ENCODE measurements at places on chromosomes 4 and X.

GRCh38 chr4:31086756-31087330 is 366.7 kb downstream of the PCDH7 start:
- no peak overlapping the region for H3K27ac ChIP-seq
- no peak overlapping the region for H3K4me3 ChIP-seq
- no peaks in the 10 kb centered on the region for H3K36me3 ChIP-seq

GRCh38 chrX:86887341-86887740 is 630.3 kb upstream of the KLHL4 start:
- no peak overlapping the region for H3K4me3 ChIP-seq
- no peak overlapping the region for H3K27ac ChIP-seq
- no peaks in the 10 kb centered on the region for H3K36me3 ChIP-seq
- H3K4me1 ChIP-seq: no peaks in the 10 kb centered on the region

DNA sequence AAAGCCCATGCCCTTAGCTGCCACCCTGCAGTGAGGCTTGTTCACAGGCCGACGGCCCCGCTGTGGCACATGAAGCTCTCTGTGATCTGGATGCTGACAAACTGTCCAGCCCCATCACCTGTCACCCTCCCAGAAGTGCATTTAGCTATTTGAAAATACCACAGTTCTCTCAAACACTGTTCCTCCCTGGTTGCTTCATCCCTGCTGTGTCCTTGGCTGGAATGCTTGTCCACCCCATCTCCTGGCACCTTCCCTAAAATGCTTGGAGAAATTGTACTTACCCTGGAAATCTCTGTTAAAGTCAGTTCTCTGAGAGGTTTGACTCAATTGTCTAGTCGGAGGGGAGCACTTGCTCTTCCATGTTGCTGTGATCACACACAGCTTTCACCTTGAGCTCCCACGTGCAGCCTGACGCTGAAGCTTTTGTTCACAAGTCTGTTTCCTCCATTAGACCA is 10.1 kb downstream of the SYNPO2 start:
- H3K27me3 ChIP-seq: no peaks in the 10 kb centered on the region
- no peaks in the 10 kb centered on the region for H3K36me3 ChIP-seq
- H3K4me3 ChIP-seq: no peak overlapping the region
- no peak overlapping the region for H3K27ac ChIP-seq

DNA sequence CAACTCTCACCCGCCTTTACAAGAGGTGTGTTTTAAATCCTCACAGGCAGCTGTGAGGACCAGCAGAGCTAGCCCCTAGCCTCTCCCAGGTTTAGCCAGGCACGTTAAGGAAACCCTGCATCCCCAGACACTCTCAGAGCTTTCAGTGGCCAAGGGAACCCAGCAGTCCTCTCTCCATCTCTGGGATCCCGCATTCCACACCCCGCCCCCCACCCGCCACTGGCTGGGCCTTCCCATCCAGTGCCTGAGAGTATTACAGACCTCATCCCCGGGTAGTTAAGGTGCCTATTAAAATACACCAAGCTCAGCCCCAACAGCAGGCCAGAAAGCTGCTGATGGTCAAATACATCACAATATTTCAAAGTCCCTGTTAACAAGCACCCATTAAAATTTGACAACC is 256.2 kb downstream of the BCOR start:
- peaks cover 6% of the 10 kb centered on the region for H3K36me3 ChIP-seq
- H3K4me3 ChIP-seq: no peak overlapping the region
- no peak for DNase-seq
- H3K27me3 ChIP-seq: peaks cover 1% of the 10 kb centered on the region

DNA sequence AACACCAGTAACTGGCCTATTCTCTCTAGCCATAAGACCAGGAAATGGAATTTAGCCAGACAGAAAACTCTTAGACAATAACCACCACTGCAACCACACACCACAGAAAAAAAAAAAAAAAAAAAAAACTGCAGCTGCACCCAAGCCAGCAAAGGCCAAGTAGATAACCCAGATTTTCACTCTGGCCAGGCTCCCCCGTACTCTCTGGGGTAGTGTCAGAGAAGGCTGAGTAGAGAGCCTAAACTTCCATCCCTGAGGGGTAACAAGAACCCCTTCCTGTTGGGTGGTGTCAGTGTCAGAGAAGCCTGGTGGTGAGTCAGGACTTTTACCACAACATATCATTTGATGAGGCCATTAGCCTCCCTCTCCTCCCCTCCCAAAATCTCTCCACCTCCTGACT is 5.6 kb upstream of the DLG3 start:
- H3K36me3 ChIP-seq: 0 out of 2 replicates have a peak, but pooled peaks cover 2% of the 10 kb centered on the region
- no peak for DNase-seq
- no peaks in the 10 kb centered on the region for H3K27me3 ChIP-seq
- H3K4me3 ChIP-seq: no peak overlapping the region
- H3K27ac ChIP-seq: no peak overlapping the region

GRCh38 chr4:33626221-33626620 is 2618.1 kb downstream of the ARAP2 start:
- no peaks in the 10 kb centered on the region for H3K4me1 ChIP-seq
- H3K27ac ChIP-seq: no peak overlapping the region
- DNase-seq: no peak
- H3K36me3 ChIP-seq: no peaks in the 10 kb centered on the region
- no peaks in the 10 kb centered on the region for H3K27me3 ChIP-seq

DNA sequence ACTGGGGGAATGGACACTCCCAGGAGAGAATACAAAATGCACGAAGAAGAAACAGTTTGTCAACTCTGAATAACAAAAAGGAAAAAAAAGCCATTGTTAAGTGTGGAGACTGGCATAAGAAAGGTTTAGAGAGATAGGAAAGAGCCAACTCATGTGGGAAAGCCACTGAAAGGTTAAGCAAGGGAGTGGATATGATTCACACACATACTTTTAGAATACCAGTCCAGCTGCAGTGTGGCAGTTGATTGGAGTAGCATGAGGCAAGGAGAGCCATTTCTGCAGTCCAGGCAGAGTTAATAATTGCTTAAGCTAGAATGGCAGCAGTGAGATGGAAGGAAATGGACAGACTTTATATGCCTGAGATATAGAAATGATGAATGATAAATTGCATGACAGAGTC is 36.9 kb upstream of the ADAD1 start:
- no peaks in the 10 kb centered on the region for H3K27me3 ChIP-seq
- H3K27ac ChIP-seq: no peak overlapping the region
- no peaks in the 10 kb centered on the region for H3K4me1 ChIP-seq
- DNase-seq: no peak
- H3K36me3 ChIP-seq: peaks cover 3% of the 10 kb centered on the region
- H3K4me3 ChIP-seq: no peak overlapping the region

DNA sequence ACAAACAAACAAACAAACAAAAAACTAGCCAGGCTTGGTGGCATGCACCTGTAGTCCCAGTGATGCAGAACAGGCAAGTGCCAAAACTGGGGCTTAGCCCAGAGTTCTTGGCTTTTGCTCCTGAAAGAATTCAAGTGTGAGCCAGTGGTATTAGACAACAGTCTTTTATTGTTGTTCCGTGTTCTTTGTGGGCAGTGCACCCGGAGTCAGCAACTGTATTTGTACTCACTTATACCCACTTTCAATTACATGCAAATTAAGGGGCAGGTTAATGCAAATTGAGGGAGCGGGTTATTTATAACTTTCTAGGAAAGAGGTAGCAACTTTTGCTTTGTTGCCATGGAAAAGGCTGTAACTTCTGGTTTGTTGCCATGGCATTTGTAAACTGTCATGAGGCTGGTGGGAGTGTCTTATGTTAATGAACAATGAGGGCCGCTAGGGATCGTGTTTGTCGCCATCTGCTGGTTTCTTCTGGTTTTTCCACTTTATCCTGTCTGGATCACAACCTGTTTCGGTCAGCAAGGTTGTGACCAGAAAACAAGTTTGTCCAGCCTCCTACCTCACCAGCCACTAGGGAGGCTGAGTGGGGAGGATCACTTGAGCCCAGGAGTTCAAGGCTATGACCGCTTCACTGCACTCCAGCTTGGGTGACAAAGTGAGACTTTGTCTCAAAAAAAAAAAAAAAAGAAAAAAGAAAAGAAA is 88.8 kb upstream of the ESX1 start:
- peak; percentile 77 for DNase-seq
- H3K36me3 ChIP-seq: no peaks in the 10 kb centered on the region
- no peak overlapping the region for H3K4me3 ChIP-seq
- no peaks in the 10 kb centered on the region for H3K4me1 ChIP-seq
- H3K27ac ChIP-seq: no peak overlapping the region

GRCh38 chrX:13372203-13372980 is 52.5 kb upstream of the ATXN3L start:
- no peak overlapping the region for H3K27ac ChIP-seq
- no peaks in the 10 kb centered on the region for H3K36me3 ChIP-seq
- no peak overlapping the region for H3K4me3 ChIP-seq
- no peaks in the 10 kb centered on the region for H3K4me1 ChIP-seq
- H3K27me3 ChIP-seq: no peaks in the 10 kb centered on the region
- DNase-seq: no peak

DNA sequence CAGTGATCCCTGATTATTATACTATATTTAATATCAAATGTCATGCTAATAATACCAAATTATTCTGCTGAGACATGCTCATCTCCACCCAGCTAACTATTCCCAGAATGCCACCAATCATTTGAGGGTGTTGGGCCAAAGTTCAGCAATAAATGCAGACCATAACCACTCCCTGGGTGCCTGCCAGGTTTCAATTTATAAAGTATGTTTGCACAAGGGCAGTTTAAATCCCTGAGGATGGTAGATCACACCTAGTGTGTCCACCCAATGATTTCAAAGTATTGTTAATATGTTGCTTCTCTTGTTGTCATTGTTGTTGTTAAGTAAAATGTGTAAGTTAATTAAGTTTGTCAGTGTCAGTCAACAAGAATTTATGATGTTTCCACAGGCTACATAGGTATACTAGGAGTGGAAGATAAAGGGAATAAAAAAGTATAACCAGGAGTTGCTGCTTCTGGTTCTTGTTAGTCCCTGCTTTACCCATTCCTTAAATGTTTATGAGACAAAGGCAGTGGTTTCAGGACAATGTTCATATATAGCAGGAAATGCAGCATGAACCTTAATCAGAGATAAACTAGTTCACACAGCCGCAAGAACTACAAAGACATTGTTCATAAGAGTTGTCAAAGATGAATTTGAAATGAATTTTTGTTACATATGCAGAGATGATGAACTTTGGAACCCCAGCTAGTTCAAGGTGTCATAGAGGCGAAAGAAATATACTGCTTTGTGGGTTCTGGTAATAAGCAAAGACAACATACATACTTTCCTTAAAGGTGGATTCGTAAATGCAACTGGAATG is 25.5 kb downstream of the HPGD start:
- DNase-seq: no peak
- no peaks in the 10 kb centered on the region for H3K36me3 ChIP-seq
- H3K4me3 ChIP-seq: no peak overlapping the region
- H3K4me1 ChIP-seq: no peaks in the 10 kb centered on the region
- H3K27me3 ChIP-seq: no peaks in the 10 kb centered on the region

DNA sequence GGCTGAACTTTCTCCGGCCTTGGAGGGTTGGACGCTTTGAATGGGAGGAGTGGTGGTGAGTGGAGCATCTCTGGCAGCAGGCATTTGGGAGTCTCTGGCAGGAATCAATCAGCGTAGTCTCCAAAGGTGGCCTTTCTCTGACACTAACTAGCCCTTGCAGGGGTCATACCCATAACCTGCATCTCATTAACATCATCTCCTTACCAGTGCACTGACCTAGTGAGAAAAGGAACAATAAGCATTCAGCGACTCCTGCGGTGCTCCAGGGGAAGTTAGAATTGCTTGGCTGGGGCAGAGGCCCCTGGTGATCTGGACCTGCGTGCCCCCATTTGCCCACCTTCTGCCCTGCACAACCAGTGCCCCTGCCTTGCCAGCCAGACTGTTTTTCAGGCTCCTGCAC is 161.9 kb downstream of the PTTG2 start:
- no peaks in the 10 kb centered on the region for H3K27me3 ChIP-seq
- no peak overlapping the region for H3K4me3 ChIP-seq
- H3K36me3 ChIP-seq: peaks cover 41% of the 10 kb centered on the region
- peaks cover 4% of the 10 kb centered on the region for H3K4me1 ChIP-seq
- no peak overlapping the region for H3K27ac ChIP-seq
- no peak for DNase-seq

DNA sequence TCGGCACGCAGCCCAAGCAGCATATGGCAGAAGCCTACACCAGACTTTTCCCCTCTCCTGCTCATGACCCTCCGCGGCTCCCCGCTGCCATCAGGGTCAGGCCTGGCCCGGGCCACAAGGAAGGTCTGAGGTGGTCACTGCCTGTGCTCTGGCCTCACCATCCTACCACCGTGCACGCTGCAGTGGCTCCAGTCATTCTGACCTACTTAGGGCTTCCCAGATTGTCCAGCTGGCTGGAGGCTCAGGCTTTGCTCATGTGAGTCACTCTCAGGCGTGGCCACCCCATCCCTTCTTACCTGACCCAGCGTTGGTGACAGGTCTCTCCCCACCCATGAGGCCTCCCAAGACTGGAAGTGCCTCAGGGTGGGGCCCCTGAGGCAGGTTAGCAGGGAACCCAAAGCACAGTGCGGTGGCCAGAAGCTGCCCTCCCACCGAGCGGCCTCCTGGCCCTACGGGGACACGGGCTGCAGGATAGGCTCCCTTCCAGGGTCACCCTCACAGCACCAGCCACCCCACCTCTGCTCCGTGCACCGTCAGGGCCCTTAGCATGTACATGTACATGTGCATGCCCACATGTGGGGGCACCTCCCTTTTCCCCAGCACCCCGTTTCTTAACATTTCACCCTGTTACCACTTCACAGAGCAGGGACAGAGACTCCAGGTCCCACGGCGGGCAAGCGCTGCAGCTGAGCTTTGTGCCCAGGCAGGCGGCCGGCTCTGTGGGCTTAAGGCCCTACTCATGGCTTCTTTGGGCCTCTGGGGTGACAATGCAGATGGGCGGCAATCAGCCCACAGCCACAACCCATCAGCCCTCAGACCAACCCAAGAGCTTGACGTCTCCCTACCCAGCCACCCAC is 2.2 kb downstream of the TREX2 start:
- H3K27ac ChIP-seq: no peak overlapping the region
- no peaks in the 10 kb centered on the region for H3K4me1 ChIP-seq
- no peaks in the 10 kb centered on the region for H3K36me3 ChIP-seq
- DNase-seq: no peak
- no peak overlapping the region for H3K4me3 ChIP-seq
- no peaks in the 10 kb centered on the region for H3K27me3 ChIP-seq

DNA sequence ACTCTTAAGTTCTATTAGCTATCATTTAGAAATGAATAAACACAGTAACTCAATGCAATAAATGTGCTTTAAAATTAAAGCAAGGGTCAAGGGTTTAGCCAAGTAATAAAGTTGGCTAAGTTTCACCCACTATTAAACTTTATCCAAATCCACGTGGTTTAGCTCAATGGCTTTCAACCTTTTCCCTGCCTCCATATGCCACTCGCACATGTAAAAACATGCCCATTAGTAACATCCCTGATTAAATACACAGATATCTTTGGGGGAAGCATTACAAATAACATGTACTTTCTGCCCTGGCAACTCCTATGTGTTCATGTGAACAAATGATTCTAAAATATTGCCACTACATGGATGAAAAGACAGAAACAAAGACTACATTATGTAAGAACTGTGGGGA is 130.8 kb downstream of the ZAR1 start:
- H3K27me3 ChIP-seq: no peaks in the 10 kb centered on the region
- H3K36me3 ChIP-seq: peaks cover 14% of the 10 kb centered on the region
- no peak for DNase-seq
- H3K4me3 ChIP-seq: no peak overlapping the region
- no peaks in the 10 kb centered on the region for H3K4me1 ChIP-seq
- H3K27ac ChIP-seq: no peak overlapping the region

All from H9 (cell line).